ENCODE measurements at places on chromosomes 13 and 19.

- DNase-seq: no peak
These were observed 116.3 kb downstream of the FOXO1 start for GRCh38 chr13:40550130-40550529.

GRCh38 chr13:103067751-103068555, 1.7 kb upstream of the SLC10A2 start:
- no peak for DNase-seq

- DNase-seq: no peak
These were observed at the start of gene IL4I1 for GRCh38 chr19:49896863-49897621. TSS of gene IL4I1 (minus strand) at chr19:49896887. CDS start at chr19:49896160, 727 bp downstream.

DNA sequence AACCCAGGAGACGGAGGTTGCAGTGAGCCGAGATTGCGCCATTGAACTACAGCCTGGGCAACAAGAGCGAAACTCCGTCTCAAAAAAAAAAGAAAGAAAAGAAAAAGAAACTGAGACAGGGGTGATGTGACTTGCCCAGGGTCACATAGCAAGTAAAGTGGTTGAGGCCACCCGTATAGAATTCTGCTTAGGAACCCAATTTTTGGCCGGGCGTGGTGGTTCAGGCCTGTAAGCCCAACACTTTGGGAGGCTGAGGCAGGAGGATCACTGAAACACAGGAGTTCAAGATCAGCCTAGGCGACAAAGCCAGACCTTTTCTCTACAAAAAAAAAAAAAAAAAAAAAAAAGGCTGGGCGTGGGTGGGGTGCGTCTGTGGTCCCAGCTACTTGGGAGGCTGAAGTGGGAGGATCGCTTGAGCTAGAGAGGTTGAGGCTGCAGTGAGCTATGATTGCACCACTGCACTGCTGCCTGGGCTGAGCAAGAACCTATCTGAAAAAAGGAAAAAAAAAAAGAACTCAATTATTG, 1.3 kb downstream of the SNRPA start:
- no peak for DNase-seq

DNA sequence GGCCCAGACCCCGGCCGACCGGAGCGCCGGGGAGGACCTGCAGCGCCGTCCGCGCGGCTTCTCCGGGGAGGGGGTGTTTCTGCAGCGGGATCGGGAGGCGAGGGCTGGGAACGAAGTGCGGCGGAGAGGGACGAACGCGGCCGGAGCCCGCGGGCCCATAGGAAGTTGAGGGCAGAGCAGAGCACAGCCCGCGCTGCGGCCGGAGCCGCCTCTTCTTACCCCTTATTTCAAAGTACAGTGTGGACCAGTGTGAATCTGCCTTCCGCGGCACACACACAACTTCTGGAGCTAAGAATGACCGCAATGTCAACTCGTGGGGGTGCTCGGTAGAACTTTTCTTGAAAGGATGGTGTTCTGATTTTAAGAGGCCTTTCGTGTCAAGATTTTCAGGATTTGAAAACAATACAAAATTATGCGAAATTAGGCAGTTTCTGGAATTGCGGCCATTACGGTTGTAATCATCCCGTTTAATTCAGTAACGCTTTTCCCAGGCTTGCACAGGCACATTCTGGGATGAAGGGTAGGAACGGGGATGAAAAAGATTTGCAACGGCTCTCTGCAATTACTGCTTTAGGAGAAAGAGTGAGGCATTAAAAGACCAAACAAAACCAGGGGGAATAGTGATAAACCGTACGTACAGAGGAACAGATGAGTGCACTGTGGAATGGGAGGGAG, 821 bp downstream of the TDRD3 start:
- DNase-seq: peak; percentile 24

- peak; percentile 58 for DNase-seq
These were observed 6.0 kb downstream of the RUVBL2 start for GRCh38 chr19:48999481-49000325.

All from hematopoietic multipotent progenitor cell treated with erythropoietin and hydrocortisone succinate and interleukin-3 and kit ligand, for 15 days (in vitro differentiated cells).